Stimulated activated CD8-positive, alpha-beta memory T cell treated with anti-CD3 and anti-CD28 coated beads, Interleukin-15, amount 100 ng/mL, for 24 hours (primary cell): ENCODE measurements at places on chromosomes 2 and 18.

DNA sequence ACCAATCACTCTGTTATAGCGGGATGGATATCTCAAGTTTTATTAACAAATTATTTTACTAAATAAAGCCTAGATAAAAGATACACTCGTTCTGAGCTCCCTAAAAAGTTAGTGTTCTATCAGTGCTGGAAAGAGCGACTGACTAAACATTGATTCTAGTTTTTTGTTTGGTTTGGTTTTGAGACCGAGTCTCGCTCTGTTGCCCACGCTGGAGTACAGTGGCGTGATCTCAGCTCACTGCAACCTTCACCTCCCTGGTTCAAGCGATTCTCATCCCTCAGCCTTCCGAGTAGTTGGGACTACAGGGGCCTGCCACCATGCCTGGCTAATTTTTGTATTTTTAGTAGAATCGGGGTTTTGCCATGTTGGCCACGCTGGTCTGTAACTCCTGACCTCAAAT is 73.8 kb upstream of the CDCA7 start:
- no peak for DNase-seq

DNA sequence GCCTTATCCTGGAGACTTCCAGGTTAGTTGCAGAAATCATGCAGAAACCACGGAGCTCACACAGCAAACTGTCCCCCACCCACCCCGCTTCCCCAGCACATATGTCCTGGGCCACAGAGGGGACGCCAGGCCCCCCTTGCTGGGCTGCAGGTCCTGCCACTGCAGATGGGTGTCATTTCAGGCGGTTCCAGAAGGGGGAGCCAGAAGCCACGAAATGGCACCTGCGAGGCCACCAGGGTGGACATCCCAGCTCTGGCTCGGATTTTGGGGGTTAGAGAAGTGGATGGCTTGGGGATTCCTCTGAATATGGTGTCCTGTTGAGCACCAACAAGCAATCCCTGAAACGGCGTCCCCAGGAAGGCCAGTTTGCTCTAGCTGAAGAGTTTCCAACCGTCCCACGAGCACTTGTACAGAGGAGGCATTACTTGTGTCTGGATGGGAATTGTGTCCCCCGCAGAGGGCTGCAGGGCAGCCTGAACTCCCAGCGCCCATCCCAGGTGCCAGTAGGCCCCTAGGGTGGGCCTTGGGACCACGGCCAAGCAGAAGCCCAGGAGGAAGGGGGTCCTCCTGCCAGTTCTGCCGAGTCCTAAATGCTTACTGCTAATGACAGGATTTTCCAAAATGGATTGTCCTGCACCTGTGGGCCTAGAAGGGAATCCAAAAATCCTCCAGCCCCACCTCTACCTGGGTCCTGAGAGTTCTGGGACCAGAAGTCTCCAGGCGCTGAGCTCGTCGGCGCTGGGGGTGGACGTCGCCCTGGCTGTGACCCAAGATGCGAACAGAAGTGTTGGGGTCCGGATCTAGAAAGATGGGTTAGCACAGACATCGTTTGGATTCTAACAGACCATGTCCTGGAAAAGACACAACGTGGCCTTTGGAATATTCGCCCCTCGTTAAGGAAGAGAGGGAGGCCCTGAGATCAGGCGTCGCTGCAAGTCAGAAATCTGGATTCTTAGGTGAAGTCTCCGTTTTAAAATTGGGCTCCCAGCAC is 14.6 kb upstream of the NFATC1 start:
- DNase-seq = no peak

DNA sequence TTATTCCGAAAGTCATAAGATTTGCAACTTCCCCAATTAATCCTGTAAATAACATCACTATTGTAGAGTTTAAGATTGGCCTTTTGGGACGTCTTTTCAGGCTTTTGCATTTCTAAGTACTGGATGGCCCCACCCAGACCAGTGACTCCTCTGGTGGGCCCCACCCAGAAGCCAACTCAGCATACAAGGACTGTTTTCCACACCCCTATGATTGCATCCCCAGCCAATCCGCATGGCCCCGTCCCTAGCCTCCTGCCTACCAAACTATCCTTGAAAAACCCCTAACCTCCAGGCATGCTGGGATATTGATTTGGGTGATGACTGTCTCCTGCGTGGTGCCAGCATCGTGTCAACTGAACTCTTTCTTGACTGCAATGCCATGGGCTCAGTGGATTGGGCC is 24.5 kb upstream of the TGIF1 start:
- no peak for DNase-seq

- no peak for DNase-seq
Observed at GRCh38 chr2:26018184-26019055, 15.5 kb upstream of the RAB10 start.

DNA sequence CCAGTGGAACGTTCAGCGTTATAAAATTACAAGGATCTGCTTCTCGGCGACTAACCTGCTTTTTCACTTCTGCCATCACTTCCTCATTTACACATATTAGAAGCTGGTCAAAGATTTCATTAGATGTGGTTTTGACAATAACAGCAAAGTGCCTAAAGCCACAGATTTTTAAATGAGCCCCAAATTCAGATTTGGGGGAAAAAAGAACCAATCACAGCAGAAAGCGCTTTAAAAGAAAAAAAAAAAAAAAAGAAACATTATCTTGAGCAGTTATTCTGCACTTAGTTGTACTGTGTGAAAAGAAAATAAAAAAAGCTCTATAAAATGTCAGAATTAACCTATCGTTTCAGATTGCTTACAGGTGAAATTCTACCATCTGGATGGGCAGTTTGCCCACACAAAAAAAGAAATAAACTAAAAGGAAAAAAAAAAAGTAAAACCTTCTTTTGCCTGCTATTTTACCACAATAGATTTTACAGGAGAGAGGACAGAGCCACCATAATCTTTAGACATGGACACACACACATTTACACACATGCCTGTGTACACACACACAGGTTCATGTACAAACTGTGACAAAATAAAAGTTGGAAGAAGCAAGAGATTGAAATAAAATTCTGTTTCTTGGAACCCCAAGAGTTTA is 167.2 kb downstream of the TCF4 start:
- DNase-seq = no peak

- DNase-seq = no peak
Observed at GRCh38 chr18:34978533-34978893, 62.7 kb upstream of the MAPRE2 start.

- no peak for DNase-seq
Observed at GRCh38 chr2:147865560-147865959, 20.7 kb downstream of the ACVR2A start.

- DNase-seq = no peak
Observed at GRCh38 chr2:228983700-228984099, 287.4 kb downstream of the PID1 start.

- DNase-seq = no peak
Observed at GRCh38 chr2:11866358-11867335, 120.2 kb downstream of the LPIN1 start.

DNA sequence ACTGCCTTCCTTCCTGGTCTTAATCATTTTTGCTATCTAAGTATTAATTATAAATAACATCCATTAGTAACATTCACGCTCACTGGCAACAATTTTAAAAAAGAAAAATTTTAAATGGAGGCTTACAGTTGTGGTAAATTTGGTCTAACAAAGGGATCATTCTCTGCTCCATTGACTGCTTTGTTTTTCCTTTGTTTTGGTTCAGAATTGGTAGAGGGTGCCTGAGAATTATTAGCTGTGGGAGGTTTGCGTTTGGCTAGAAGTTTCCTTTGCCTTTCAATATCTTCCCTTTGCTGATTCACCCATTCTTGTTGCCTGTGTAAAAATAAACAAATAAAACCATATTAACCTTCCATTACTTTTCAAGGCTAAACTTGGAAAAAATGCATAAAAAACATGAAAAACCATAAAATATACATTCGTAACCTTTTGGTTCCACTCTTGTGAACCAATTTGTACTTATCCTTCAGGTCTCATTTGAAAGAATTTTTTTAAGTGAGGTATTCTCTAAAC is 114.6 kb downstream of the TLK1 start:
- no peak for DNase-seq

DNA sequence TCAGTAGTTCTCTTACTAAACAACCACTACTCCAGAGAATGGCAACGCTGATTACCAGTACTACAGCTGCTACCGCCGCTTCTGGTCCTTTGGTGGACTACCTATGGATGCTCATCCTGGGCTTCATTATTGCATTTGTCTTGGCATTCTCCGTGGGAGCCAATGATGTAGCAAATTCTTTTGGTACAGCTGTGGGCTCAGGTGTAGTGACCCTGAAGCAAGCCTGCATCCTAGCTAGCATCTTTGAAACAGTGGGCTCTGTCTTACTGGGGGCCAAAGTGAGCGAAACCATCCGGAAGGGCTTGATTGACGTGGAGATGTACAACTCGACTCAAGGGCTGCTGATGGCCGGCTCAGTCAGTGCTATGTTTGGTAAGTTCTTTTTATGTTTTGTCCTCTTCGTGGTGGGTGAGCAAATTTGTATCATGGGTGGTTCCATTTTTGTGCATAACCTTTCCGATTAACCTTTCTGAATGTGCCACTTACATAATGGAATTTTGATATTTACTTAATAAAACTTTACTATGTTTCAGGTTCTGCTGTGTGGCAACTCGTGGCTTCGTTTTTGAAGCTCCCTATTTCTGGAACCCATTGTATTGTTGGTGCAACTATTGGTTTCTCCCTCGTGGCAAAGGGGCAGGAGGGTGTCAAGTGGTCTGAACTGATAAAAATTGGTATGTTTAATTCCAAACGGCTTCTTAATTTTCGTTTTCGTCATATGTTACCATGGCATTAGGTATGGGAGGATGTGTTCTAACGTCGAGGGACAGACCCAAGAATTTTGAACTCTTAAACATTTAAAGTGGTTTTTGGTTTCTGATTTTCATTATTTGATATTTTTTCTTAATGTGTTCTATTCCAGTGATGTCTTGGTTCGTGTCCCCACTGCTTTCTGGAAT is 1.3 kb downstream of the SLC20A1 start:
- DNase-seq = no peak

DNA sequence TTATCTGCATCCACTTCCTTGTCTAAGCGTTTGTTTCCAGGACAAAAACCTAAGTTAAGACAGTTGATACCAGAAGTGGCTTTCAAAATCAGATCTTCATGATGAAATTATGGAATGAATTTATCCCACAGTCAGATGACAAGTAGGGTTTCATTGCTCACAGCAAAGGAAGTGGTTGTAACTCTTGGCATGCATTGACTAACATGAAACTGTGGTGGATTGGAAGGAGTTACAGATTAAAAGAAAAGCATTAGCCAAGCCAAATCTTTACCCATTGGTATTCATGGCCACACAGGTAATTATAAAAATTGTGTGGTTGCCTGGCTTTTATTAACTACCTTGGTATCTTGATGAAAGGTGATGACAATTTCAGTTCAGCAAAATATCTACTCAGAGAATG is 438.0 kb upstream of the NXPH2 start:
- DNase-seq = no peak

- DNase-seq = no peak
Observed at GRCh38 chr2:234548695-234549420, 52.0 kb upstream of the ARL4C start.

GRCh38 chr2:44543773-44544725 is 182.3 kb downstream of the CAMKMT start:
- no peak for DNase-seq
